ENCODE measurements at places on chromosomes 11 and 22.

DNA sequence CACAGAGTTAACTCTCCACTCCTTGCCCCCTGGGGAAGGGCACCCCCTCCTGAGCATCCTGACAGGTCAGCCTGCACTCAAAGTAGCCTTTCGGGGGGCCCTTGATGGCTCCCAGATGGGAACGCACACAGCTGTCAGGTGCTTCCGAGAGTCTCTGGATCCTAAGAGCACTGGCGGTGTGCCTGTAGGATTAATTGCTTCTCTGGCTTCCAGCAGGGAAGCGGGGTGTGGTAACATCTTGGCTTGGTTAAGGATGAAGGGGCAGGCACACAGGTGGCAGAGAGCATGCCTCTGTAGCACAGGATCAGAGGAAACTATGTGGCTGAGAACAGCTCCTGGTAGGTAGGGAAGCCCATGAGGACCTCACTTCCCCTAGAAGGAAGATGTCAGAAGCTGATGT lies 199.8 kb downstream of the MIAT start:
- no peak for DNase-seq

DNA sequence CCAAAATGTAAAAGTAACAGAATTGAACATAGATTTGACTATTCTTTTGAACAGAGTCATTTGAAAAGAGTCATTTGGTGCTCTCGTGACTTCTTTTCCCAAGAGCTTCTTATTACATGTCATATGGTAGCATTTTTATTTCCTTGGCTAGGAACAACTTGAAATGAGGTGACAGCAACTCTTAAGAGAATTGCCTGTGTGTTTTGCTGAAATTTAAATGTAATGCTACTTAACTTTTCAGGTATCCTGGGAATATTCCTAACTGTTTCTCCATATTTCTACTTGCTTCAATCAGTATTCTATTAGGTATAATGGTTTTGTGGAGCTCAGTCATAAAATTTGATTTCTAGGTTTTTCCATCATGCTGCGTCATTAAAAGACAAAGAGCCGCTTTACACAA lies 700.7 kb downstream of the LUZP2 start:
- no peak for DNase-seq

DNA sequence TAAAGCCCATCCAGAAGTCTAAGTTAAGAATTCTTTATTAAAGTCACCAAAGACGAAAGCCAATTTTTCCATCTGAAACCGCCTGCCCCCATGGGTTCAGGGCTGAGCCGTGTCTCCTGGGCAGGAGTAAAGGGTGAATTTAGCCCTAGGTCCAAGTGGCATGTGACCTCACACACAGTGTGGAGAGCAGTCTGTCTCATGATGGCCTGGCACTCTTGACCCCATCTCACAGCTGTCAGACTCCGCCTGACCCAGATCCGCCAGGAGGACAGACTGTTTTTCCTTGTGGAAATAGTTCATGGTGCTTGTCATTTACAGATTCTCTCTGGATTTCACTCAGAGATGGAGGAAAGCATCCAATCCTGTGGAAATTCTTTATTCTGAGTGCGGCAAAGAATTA lies 109.7 kb downstream of the GALNT18 start:
- DNase-seq = no peak

GRCh38 chr11:35615921-35616900 lies 2.0 kb upstream of the FJX1 start:
- peak; percentile 39 for DNase-seq

DNA sequence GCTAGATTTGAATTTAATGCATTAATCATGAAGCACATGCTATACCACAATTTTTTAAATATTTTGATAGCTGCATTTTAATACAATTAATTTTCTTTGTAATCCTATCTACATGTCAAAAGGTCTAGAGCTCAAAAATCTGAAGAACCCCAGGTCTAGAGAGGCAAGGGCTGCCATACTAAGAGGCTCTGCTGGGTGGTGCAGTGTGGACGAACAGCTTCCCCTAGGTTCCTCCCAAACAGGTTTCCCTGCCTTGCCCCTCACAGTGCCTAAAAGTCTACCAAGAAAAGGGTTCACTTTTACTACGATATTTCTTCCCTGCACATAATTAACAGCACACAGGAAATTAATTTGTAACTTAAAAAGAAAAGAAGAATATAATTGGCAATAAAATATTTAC lies 681.1 kb downstream of the OPCML start:
- DNase-seq = no peak

- DNase-seq = no peak
Observed at GRCh38 chr22:30561402-30562189, 12.9 kb downstream of the GAL3ST1 start.

- DNase-seq = no peak
Observed at GRCh38 chr22:35882211-35883030, 146.2 kb downstream of the RBFOX2 start.

- no peak for DNase-seq
Observed at GRCh38 chr11:77266766-77267165, 34.7 kb downstream of the GDPD4 start.

DNA sequence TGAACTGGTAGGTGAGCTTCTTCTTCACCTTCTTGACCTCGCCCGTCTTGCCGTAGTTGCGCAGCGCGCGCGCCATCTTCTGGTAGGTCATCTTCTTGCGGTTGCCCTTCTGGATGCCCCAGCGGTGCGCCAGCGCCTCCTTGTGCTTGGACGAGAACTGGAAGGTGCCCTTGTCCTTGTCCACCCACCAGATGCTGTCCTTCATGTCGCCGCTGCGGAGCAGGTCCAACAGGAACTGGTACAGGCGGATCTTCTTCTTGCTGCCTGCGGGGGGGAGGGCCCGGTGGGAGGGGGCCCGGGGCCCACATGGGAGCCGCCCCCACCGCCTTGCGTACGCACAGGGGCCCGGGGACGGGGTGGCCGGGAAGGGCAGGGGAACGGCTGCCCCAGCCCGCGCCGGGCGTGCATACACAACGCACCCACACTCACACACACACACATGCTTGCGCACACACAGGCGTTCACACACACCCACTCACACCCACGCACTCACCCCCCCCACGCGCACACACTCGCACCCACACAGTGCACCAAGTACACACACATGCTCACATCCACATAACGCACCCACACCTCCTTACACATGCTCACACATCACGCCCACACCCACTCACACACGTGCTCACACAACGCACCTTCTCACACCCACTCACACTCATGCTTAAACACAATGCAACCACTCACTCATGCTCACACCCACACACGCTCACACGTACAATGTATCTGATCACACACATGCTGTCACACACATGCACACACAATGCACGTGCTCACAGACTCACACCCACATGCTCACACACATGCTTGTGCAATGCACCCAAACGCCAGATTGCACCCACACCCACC lies 3.0 kb upstream of the MYBPC3 start:
- DNase-seq = peak; percentile 90

- no peak for DNase-seq
Observed at GRCh38 chr22:24681236-24681635, 78.2 kb downstream of the GGT1 start.

DNA sequence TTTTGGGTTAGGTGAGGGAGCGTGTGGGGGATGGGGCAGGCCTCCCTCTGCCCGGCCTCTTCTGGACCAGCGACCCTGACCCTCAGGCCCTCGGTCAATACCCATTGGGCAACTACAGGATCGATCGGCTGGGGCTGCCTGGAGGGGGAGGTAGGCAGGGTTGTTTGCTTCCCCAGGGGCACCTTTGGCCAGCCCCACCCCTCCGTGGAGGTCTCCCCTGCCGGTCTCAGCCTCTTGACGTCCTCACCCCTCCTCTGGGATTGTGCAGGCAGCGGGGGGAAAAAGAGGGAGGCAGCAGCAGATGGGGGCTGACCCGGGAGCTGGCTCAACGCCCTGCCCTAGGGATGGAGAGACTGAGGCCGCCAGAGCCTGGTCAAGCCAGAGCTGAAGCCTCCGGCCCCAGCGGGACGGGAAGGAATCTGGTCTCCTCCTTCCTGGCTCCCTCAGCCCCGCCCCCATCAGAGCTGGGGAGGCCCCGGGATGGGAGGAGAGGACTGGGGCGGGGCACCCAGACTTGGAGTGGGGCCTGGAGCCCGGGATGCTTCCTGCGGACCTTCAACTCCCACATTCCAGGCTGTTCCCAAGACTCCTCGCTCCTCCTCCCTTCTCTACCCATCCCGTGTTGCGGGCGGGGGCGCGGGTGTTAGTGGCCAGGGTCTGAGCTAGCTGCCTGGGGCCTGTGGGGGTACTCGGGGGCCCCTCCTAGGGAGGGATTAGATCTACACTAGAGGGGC lies 14.4 kb upstream of the CDC42EP1 start:
- DNase-seq = peak; percentile 77

GRCh38 chr11:78783846-78784245 lies 209.2 kb upstream of the NARS2 start:
- DNase-seq = no peak

DNA sequence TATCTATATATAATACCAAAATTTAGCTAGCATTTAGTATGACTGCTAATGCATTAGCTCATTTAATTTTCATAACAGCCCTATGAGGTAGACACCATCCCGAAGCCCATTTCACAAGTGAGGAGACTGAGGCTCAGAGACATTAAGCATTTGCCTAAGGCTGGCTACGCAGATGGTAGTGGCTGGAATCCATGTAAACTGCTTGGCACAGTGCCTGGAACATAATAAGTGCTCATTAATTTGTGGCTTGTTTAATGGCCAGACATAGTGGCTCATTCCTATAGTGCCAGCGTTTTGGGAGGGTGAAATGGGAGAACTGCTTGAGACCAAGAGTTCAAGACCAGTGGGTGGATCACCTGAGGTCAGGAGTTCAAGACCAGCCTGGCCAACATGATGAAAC lies 17.8 kb upstream of the TP53I11 start:
- no peak for DNase-seq

- DNase-seq = no peak
Observed at GRCh38 chr11:75797792-75798191, 17.2 kb upstream of the UVRAG start.

All from neuronal stem cell (in vitro differentiated cells).